ENCODE measurements at places on chromosomes 5 and 9.

DNA sequence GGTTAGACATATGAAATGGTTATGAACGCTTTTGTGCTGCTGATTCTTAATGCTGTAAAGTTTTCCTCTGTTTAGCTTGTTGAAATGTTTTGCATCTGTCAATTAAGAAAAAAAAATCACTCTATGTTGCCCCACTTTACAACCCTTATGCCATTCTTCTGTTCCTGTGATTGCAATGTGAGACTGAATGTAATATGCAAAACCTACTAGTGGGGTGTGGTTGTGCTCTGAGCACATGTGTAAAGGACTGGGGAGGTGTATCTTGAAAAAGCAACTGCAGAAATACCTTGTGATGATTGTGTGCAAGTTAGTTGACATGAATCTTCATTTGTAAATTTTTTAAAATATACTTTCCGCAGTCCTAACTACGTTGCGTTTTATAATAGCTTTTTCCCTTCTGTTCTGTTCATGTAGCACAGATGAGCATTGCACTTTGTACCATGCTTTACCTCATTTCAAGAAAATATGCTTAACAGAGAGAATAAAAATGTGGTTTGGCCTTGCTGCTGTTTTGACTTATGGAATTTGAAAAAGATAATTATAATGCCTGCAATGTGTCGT is 357.0 kb upstream of the PIK3R1 start:
- no peak for DNase-seq

DNA sequence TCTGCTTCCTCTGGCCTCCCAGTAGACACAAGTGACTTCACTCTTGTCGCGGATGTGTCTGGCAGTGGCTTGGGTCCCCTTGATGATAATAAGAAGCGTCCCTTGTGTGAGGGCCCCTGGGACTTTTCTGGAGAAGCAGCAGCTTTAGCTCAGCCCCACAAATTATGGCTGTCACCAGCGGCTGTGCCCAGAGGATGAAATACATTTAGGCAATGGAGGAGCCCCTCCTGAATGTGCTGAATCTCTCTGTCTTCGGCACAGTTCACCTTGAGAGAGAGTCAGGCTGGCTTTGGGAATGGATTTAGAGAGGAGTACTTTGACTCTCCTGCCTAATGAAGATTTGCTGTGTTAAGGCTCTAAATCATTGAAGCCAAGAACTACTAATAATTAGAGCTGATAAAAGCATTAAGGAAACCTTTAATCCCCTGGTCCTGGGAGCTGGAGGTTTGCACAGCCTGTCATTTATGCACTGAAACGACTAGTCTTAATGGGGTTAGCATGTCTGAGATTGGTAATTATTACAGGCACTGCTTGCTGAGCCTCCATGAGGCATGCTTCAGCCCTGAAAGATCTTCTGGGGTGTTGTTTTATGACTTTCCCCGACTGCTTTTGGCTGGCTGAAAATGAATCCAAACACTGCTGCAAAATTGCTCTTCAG is 127.0 kb downstream of the TENT4A start:
- DNase-seq = no peak

DNA sequence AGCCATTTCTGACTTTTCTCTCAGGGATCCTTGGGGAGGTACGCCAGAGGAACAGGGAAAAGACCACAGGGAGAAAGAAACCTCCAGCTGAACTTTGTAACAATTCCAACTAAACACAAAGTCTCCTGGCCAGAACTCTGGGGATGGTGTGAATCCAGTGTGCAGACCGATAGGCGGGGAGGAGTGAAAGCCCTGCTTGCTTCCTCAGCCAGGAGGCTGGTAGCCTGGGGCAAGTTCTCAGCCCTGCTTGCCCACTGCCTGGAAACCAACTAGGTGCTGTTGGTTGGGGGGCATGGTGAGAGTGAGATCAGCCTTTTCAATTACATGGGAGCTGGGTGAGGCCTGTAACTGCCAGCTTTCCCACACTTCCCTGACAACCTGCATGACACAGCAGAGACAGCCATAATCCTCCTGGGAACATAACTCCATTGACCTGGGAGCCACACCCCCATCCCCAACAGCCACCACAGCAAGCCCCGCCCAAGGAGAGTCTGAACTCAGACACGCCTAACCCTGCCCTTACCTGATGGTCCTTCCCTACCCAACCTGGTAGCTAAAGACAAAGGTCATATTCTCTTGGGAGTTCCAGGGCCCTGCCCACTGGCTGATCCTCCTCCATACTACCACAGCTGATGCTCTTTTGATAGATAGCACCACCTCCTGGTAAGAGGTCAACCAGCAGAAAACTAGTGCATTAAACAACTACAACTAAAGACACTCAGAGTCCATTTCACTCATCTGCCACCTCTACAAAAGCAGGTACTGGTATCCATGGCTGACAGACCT is 100.1 kb upstream of the TNFAIP8 start:
- peak; percentile 90 for DNase-seq

DNA sequence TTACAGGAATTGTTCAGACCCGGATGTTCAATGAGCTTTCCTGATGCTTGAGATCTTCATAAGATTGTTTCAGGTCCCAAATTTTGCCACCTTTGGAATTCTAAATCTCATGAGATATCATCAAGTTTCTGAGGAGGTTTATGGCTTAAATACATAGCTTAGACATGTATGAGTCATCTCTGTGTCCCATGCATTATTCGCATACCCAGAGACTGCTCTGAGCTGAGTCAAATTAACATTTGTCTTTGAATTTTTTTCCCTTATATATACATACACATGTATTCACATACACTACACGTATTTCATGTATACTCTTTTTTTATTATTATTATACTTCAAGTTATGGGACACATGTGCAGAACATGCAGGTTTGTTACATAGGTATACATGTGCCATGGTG is 744.6 kb downstream of the BRINP1 start:
- no peak for DNase-seq

DNA sequence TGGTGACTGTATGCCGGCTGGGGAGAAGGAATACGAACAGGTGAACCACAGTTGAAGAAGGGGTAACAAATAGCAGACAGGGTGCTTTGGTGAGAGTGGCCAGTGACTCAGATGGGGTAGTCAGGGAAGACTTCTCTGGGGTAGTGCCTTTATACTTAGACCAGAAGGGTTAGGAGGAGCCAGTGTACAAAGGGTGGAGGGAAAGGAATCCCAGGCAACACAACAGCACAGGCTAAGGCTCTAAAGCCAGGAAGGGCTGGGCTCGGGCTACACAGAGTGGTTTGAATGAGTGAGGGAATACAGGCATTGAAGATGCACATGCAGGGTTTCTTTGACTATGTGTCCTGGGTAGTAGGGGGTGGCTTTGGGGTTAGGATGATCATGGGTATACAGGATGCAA is 70.6 kb upstream of the CXCL14 start:
- no peak for DNase-seq

DNA sequence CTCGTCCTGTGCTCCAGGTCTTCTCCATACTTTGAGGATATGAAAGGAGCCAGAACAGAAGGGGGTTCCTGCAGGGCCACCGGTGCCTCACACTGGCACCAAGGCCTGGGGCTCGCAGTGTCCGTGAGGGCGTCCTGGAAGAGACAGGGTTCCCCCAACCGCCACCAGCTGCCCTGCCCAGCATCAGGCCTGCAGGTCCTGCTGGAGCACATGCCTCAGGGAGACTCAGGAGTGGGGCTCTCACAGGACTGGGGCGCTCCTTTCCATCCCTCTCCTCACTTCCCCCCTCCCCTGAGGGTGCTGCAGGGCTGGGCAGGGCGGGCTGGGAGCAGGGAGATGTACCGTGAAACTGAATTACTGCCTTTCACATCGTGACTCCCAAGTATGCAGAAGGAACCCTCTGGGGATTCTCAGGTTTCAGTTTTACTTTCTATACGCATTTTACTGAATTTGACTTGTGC is 31.7 kb downstream of the CEP72 start:
- DNase-seq = no peak

DNA sequence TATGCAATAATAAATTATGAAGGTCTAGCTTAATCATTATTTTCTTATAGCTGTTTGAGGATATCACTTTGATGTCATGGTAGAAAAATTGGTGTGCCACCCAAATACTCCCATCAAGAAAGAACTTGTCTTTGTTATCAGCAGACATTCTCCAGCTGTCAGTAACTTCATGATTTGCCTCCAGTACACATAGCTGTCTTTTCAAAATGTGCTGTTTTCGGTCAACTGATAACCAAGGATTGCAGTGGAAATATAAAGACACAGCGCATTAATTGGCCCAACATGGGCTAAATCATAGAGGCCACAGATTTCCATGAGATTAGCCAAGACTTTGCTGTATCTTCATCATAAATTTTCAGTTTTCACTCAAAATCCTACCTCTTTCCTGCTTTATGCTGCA is 993.5 kb upstream of the SEMA6A start:
- DNase-seq = no peak

- no peak for DNase-seq
Observed at GRCh38 chr5:9698125-9698826, 68.1 kb upstream of the TAS2R1 start.

- DNase-seq = no peak
Observed at GRCh38 chr9:96139592-96140295, 162.2 kb downstream of the HSD17B3 start.

- no peak for DNase-seq
Observed at GRCh38 chr5:116544531-116545241, 29.9 kb downstream of the SEMA6A start.

GRCh38 chr9:98101868-98102273 is 17.2 kb downstream of the TRIM14 start:
- DNase-seq = peak; percentile 62

- no peak for DNase-seq
Observed at GRCh38 chr5:539469-540070, 15.3 kb upstream of the SLC9A3 start.

DNA sequence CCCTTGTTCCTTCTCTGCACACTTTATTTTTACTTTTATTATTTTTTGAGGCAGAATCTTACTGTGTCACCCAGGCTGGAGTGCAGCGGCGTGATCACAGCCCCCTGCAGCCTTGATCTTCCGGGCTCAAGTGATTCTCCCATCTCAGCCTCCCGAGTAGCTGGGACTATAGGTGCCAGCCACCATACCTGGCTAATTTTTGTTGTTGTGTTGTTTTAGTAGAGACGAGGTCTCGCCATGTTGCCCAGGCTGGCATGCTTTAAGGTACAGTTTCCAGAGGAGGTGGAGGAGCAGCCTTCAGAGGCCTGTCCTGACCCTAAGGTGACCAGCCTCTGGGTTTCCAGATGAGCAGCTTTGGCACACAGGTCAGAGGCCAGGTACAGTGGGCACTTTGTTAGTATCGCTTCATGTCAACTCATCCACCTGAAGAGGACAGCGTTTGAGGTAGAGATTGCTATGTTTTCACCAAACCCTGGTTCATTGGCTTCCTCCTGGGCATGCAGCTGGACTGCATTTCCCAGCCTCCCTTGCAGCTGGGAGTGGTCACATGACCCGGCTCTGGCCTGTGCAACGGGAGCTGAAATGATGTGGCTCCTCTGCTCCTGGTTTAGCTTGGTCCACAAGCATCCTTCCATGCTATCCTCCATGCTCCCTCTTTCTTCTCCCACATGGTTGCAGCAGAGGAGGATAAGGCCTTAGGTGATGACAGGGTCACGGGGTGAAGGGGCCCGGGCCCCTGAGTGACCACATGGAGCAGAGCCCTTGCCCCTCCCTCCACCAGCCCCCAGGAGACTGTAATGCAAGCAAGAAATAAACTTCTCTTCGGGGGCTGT is 139.3 kb upstream of the IER5L start:
- peak; percentile 48 for DNase-seq

DNA sequence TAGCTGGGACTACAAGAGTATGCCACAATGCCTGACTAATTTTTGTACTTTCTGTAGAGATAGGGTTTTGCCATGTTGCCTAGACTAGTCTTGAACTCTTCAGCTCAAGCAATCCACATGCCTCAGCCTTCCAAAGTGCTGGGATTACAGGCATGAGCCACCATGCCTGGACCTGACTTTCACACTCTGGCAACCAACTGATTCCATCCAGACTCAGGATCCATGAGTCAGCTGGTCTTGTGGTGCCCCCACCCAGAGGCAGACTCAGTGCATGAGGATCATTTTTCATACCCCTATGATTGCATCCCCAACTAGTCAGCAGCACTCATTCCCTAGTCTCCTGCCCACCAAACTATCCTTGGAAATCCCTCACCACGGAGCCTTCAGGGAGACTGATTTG is 375.9 kb downstream of the ANXA1 start:
- DNase-seq = no peak

Data from GM23338 (cell line).